ENCODE measurements at places on chromosomes 16 and 17. TPM values are rescaled to one million over a fixed set of nuclear protein-coding genes. Genes with fewer than 3 reads are reported as not detected.

- no peak for DNase-seq
These were observed 71.8 kb upstream of the METRNL start for GRCh38 chr17:83007504-83008185.

- DNase-seq, result no peak
These were observed 386.2 kb upstream of the CCL2 start for GRCh38 chr17:33868899-33869298.

GRCh38 chr16:66376114-66376513 is 9.6 kb downstream of the CDH5 start:
- DNase-seq, result no peak

Gene SLC5A10
- 0.06 TPM for total RNA-seq

All from Daoy (cell line).